GM23248 (cell line): ENCODE measurements at places on chromosomes 5 and 9. TPM values are rescaled to one million over a fixed set of nuclear protein-coding genes. Genes with fewer than 3 reads are reported as not detected.

The SLC2A8 gene
- total RNA-seq: 9.9 and 11.9 TPM in 2 replicates

GRCh38 chr5:81010336-81011169 lies 50.4 kb downstream of the RASGRF2 start:
- H3K4me3 ChIP-seq: no peak overlapping the region
- no peaks in the 10 kb centered on the region for H3K36me3 ChIP-seq
- no peaks in the 10 kb centered on the region for H3K27me3 ChIP-seq
- no peaks in the 10 kb centered on the region for H3K4me1 ChIP-seq
- no peak overlapping the region for H3K27ac ChIP-seq

The TAF11L5 gene
- total RNA-seq: not detected in 2 replicates

The BRINP1 gene
- 8.0 and 9.0 TPM in 2 replicates for total RNA-seq

The SPTLC1 gene
- total RNA-seq: 102 and 142 TPM in 2 replicates

GRCh38 chr9:96116275-96117064 lies 185.5 kb downstream of the HSD17B3 start:
- no peak overlapping the region for H3K4me3 ChIP-seq
- no peaks in the 10 kb centered on the region for H3K36me3 ChIP-seq
- no peaks in the 10 kb centered on the region for H3K4me1 ChIP-seq
- H3K27me3 ChIP-seq: peaks cover 17% of the 10 kb centered on the region; the same call in 1 of the 2 replicates

- H3K4me1 ChIP-seq: no peaks in the 10 kb centered on the region
- no peak overlapping the region for H3K4me3 ChIP-seq
- H3K27ac ChIP-seq: no peak overlapping the region
- no peaks in the 10 kb centered on the region for H3K36me3 ChIP-seq
- H3K27me3 ChIP-seq: no peaks in the 10 kb centered on the region
- no peak for DNase-seq
Measured at GRCh38 chr5:134426361-134426760, 14.7 kb upstream of the CDKN2AIPNL start.

DNA sequence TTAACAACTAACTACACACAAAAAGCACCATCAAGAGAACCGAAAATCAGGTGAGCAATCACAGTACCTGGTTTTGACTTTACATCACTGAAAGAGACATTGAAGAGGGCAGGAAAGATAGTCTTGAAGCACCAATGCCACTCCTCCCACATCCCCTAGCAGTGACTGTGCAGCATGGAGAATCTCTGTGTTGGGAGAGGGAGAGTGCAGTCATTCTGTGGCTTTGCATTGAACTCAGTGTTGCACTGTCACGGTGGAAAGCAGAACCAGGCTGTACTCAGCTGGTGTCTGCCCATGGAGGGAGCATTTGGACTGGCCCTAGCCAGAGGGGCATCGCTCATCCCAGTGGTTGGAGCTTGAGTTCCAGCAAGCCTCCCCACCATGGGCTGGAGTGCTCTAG lies 40.4 kb downstream of the C5 start:
- no peak for DNase-seq
- no peak overlapping the region for H3K4me3 ChIP-seq
- H3K4me1 ChIP-seq: no peaks in the 10 kb centered on the region
- H3K27ac ChIP-seq: no peak overlapping the region
